Activated CD4-positive, alpha-beta T cell treated with anti-CD3 and anti-CD28 coated beads, Interleukin-2, amount 50 U/mL, for 1 hour (primary cell): ENCODE measurements at places on chromosomes 7 and 10.

GRCh38 chr7:152340161-152340560 is 95.6 kb downstream of the KMT2C start:
- DNase-seq: no peak

GRCh38 chr7:37984750-37985390 is 64.4 kb downstream of the EPDR1 start:
- no peak for DNase-seq

GRCh38 chr7:115840702-115841101 is 189.9 kb downstream of the TFEC start:
- no peak for DNase-seq

- no peak for DNase-seq
These were observed 35.8 kb upstream of the EZH2 start for GRCh38 chr7:148919859-148920258.

- DNase-seq: no peak
These were observed 45.3 kb upstream of the ZNF800 start for GRCh38 chr7:127437837-127438236.

DNA sequence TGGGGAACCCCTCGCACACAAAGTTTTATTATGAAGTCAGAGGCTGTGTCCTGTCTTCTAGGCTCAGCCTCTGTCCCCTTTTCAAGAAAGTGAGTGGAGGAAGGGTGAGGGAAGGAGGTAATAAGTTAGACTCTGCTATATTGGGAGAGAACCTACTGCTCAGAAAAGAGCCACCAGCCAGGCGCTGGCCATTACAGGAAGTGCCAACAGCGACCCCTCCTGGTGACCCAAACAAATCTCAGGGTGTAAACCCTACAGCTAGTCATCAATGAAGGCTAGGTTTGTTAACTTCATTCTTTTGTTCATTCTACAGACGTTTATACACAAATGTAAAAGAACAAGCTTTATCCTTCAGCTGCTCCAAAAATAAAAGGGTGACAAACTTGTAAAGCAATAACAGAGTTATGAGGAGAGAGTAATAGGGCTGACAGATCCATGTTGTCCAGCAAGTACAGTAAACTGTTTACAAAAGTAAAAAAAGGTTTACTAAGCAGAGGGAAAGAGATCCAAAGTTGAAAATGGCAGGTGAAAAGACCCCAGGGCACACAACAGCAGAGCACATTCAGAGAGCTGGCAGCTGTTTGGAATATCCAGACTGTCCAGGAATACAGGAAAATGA is 82.7 kb downstream of the FAM204A start:
- DNase-seq: peak; percentile 12

GRCh38 chr10:77185696-77186095 is 451.9 kb downstream of the KCNMA1 start:
- DNase-seq: no peak

DNA sequence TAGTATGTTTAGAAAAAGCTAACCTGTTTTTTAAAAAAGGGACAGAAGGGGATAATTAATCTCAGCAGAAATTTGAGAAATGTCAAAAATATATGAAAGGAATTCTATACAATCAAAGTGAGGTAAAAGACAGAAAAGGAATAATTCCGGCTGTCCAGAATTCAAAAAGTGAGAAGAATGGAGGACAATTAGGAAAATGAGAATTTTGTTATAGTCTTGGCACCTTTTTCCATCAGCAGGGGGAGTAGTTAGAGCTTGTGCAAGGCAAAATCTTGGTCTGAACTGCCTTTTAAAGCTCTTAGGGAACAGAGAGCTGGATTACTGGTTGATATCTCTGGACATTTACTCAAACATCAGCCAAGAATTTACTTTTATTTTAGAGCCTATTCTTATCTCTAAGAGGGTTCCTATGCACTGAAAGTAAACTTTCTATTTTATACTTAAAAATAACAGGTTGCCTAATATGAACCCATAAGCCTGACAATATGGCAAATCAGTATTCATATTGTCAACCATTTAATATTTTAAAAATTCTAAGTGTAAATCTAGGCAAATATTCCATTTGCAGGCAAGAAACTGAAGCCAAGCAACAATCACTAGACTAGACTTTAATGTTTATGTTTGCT is 185.6 kb downstream of the ANK3 start:
- no peak for DNase-seq

- no peak for DNase-seq
These were observed 51.3 kb upstream of the STEAP4 start for GRCh38 chr7:88357781-88358525.

GRCh38 chr10:132806561-132807003 is 20.6 kb upstream of the NKX6-2 start:
- DNase-seq: no peak

GRCh38 chr10:70221030-70221429 is 12.2 kb downstream of the PPA1 start:
- no peak for DNase-seq

DNA sequence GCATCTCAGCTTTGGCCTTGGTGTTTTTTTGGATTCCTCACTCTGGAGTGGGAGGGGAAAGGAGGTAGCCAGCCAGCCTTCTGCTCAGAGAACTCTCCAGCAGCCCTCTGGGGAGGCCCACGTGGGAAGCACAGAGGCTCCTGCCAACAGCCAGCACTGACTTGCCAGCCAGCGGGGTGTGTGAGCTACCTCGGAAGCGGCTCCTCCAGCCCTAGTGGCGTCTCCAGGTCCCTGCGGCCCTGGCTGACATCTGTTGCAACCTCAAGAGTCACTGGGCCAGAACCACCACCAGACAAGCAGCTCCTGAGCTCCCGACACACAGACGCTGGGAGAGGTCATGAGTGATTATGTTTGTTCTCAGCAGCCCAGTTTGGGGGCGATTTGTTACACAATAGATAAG is 180.2 kb upstream of the FZD8 start:
- DNase-seq: no peak

DNA sequence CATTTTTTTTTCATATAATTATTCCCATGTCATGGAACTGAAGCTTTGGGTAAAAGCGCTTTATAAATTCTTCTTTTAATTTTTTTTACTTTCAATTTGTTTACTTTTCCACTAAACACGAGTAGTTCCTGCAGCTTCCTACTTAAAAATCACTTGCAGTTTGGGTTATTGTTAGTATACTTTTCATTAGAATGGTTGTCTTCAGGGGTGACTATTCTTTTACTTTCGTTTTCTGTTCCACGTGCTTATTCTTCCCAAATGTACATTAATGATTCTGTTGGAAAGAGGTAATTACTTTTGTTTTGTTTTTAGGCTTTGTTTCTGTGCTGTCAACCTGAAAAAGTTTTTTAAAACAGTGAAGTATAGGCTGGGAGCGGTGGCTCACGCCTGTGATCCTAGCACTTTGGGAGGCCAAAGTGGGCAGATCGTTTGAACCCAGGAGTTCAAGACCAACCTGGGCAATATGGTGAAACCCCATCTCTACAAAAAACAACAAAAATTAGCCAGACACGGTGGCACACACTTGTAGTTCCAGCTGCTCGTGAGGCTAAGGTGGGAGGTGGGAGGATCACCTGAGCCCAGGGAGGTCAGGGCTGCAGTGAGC is 5.2 kb upstream of the CFAP69 start:
- no peak for DNase-seq

DNA sequence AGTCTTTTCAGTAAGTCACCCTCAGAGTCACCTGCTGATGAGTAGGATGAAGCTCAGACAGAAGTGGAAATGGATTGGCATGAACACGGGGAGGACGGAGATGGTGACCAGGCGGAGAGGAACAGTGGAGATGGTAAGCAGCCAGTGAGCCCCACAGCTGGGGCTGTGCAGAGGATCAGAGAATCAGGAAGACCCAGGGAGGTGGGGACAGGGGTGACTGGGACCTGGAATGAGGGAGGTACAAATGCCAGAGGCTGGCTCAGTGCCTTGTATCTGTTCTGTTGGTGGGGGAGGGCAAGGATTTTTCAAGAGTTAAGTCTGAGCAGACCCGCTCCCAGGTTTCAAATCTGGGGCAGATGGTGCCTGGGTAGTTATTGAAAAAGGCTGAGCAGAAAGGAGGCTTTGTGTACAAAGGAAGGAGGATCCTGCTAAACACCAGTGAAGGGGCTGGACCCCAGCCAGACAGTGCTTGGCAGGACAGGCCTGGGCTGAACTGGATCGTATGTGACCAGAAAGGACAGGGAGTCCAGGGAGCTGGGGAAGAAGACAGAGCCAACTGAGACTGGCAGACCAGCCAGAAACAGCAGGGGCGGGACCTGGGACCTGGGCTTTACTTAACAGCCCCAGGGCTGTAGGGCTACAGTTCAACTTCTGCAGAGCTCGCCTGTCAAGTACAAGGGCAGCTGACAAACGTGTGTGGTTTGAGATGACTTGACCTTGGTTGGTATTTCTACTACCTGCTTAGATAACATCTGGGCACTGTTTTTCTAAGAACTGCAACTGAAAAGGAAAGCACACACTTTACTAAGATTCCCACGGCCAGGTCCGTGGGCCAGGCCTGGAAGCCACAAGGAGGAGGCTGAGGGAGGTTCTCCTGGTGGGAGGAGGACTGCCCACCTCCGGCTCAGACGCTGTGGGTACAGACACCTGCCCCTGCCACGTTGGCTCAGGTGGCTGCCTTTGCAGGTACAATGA is 13.2 kb upstream of the FRMPD2 start:
- DNase-seq: no peak

- DNase-seq: no peak
These were observed 78.8 kb upstream of the VOPP1 start for GRCh38 chr7:55651057-55651456.

DNA sequence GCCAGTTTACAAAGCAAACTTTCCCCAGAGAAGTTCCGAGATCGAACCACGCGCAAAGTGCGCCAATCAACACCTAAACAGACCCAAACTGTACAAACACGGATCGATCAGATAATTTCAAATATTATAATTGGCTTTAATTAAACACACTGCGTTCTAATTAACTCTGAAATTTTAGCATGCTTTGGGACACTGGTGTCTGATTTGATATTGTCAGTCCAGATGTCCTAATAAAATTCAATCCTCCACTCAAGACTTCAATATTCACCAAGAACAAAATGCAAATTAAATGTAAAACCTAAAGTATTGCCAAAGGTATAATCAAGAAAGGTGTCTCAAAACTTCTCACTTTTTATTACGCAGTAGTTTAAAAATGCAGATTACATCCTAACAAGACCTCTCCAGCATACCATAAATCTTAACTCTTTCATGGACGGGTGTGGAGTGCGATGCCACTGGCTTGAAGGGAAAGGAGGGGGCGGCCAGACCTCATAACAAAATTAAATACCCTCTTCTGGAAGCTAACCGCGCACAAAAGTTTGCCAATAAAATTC is 5.9 kb upstream of the EBF3 start:
- DNase-seq: no peak

DNA sequence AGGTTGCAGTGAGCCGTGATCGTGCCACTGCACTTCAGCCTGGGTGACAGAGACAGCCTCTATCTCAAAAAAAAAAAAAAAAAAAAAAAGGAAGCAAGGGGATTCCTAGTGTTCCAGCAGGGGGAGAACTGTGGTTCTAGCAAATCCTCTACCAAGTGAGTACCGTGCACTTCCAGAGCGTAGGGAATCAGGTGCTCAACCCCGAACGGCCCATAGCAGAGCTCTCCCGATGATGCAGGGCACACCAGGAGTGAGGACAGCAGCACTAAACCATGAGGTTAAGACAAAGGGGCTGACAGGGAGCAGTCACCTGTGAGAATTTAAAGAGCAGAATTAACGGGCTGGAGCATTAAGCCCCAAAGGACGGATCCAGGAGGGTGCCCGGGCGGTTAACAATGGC is 173.6 kb downstream of the PTPRN2 start:
- DNase-seq: no peak

GRCh38 chr7:116948934-116949333 is 4.4 kb upstream of the ST7 start:
- no peak for DNase-seq

- no peak for DNase-seq
These were observed 143.6 kb downstream of the GPR85 start for GRCh38 chr7:112942981-112943380.

DNA sequence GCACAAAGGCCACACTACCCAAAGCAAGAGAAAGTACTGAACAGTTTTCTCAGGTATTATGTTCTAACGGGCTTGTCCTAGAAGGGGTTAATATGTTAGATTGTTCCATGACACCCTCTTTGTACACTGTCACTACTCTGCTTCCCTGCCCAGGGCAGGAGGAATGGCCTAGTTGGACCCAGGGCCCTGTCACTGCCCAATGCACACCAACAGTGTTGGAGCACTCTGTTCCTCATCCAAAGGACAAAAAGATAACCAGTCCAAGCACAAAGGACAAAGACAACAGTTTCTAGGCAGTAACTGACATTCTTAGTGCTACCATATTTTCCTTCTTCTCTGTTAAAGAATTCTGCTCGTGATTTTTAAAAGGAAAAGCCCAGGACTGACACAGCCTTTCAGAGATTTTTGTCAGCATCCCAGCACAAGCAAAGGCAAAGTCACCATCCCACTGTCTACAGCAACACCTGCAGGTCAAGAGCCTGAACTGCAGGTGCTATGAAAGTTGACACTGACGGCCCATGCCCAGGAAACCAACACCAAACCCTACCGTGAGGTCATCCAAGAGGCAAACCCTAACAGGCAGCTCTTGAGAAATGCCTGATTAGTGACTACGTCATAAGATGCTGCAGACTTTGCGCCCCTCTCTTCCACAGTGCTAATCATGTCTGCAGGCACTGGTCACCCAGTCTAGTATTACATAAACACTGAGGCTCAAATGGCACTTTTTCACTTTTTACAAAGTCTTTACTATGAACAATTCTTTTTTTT is 13.2 kb downstream of the NUDCD3 start:
- DNase-seq: peak; percentile 56

DNA sequence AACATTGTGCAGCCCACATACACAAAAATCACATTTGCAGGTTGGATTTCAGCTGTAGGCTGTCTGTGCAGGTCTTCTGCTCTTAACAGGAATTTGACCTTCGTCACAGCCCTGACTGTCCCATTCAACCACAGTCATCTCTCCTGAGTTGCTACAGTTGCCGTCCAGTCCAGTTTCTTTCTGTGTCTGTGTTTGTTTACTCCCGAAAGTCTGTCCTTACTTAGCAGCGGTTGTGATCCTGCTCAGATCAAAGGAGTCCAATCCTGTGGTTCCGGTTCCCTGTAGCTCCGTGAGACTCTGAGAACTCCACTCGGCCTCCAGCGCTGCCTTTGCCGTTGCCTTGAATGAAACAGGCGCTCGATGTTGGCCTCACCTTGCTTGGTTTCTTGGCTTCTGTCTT is 111.6 kb upstream of the GATA3 start:
- no peak for DNase-seq

DNA sequence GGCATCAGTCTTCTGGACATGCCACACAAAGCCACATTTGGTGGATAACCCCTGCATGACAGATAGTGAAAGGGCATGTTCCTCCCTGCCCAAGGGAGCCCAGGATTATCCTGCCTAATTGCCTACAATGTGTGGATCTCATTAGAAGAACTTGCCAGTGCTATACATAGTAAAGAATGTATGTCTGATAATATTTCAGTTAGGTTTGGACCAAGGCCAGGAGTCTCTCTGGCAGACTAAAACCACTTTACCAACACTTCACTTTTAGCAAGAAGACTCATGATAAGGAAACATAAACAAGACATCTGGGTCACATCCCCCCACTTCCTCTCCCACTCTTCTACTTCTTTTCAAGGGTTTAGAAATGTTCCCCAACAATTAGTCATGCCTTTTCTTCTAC is 196.7 kb downstream of the MTERF1 start:
- DNase-seq: no peak

- no peak for DNase-seq
These were observed 323.3 kb upstream of the LRRN3 start for GRCh38 chr7:110767550-110768110.
